ENCODE measurements at places on chromosomes 3 and 15.

GRCh38 chr15:52791776-52792175 lies 1.6 kb upstream of the ONECUT1 start:
- DNase-seq: no peak

- DNase-seq: no peak
Measured at GRCh38 chr3:5144316-5144994, 22.4 kb downstream of the ARL8B start.

- no peak for DNase-seq
Measured at GRCh38 chr15:81190922-81191507, 5.7 kb upstream of the IL16 start.

DNA sequence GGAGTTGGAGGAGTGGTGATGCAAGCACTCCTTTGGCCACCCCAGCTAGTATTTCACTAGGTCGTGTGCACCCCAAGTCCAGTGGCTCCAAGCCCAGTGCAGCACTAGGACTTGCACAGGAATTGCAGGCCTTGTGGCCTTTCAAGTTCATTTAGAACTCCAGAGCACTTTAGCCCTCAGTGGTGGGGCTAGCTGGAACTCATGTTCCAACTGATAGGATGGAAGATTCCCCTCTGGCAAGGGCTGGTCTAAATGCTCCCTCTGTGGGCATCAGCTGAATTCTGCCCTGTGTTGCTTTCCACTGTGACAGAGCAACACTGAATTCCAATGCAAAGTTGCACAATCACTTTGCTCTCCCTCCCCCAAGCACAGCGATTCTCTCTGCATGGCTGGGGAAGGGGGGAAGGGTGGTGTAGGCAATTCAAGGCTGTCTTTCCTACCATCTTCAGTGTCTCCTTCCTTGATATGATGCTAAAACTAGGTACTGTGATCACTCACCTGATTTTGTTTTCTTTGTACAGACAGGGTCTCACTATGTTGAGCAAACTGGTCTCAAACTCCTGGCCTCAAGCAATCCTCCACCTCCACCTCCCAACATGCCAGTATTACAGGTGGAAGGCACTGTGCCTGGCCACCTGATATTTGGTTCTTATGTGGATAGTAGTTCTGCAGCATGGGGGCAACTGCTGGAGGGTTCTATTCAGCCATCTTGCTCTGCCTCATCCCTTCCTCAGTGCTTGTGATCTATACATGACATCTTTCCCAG lies 10.3 kb downstream of the USF3 start:
- DNase-seq: no peak

DNA sequence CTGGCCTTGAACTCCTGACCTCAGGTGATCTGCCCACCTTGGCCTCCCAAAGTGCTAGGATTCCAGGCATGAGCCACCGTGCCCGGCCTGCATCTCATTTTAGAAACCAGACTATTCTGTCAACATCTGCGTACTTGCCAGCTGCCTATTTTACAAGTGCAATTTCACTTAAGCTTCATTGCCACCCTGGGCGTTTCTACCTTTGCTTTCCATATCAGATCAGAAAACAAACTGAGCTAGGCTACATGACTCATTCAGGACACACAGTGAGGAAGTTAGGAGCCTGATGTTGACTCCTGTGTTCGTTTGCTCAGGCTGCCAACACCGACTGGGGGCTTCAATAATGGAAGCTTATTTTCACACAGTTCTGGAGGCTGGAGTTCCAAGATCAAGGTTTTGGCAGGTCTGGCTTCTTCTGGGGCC lies 42.3 kb upstream of the KLHL25 start:
- DNase-seq: no peak

DNA sequence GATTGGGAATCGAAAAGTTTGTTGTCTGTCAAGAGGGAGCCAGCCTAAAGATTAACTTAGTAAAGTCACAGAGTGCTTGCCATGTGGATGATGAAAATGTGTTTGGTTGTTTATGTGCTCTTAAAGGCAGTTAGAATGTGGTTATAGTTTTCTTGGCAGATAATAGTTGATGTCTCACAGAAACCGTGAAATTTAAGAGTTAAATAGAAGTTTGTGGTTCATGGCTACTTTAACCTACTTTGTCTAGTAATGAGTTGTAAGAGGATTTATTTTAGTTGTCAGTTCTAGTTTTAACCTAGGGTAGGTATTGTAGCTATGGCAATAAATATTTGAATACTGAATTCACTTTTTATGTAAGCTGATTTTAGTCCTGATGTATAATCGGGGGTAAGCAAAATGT lies 36.4 kb upstream of the EIF3J start:
- DNase-seq: peak; percentile 21

DNA sequence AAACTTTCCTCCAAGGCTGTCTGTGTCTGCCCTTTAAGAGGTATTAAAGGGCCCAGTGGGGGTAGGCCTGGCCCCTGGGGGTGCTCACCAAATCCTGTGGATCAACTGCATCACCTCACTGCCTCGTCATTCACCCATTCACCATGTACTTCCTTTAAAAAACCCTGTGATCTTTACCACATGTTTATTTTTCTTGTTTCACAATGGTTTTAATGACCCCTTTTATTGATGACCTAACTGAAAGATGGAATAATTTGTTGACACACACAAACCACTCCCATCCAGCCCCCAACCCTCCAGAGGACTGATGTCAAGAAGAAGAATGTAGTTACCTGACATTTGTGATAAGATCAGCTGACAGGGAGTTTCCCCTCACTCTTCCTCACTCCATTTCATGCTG lies 40.8 kb downstream of the KCNAB1 start:
- no peak for DNase-seq

DNA sequence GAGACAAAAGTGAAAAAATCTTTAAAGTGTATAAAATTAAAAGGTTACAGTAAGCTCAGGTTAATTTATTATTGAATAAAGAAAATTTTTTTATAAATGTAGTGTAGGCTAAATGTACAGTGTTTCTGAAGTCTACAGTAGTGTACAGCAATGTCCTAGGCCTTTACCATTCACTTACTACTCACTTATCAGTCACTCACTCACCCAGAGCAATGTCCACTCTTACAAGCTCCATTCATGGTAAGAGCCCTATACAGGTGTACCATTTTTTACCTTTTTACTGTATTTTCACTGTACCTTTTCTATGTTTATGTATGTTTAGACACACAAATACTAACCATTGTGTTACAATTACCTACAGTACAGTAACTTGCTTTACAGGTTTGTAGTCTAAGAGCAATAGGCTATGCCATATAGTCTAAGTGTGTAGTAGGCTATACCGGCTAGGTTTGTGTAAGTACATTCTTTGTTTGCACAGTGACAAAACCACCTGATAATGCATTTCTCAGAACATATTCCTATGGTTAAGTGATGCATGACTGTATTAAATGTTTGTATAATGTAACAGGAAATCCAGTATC lies 38.1 kb upstream of the NECTIN3 start:
- DNase-seq: no peak
